ENCODE measurements at places on chromosomes 6 and 20.

GRCh38 chr20:57173986-57174385 is 92.5 kb downstream of the BMP7 start:
- no peak for DNase-seq

DNA sequence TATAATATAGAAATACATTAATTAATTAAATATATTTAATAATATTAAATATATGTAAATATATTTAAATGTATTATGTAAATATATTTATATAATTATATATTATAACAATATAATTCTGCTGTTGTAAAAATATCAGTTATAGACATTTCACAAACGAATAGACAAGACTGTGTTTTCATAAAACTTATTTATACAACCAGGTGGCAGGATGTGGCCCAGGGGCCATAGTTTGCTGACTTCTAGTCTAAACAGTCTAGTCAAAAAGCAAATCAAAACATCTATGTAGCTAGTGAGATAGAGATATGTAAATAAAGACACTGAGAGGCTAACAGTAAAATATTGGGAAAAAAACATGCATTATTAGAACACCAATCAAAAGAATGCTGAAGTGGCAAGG is 136.4 kb downstream of the TBXT start:
- DNase-seq, result no peak

GRCh38 chr6:129314575-129314974 is 395.4 kb downstream of the ARHGAP18 start:
- no peak for DNase-seq

DNA sequence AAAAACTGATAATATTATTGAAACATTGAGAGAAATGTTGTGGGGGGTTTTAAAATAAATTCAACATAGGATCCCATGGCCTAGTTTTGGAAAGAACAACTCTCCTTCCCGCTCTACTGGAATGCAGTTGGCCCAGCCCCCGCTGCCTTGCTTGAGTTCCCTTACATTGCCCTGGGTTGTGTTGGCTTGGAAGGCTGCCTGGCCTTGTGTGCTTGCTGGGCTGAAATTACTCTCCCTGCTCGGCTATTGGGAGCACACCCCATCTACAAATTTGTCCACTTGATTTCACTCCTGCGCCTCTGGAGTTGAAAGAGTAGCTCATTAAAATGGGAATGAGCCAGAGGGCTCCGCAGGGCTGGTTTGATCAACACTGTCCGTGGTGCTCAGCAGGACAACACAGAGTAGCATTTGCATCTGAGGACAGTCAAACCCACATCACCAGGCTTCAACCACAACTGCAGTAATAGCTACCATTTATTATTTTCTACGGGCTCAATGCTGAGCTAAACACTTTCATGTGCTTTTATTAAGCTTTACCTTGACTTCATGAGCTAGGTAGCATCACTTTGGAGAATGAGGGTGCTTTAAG is 35.2 kb downstream of the DOK5 start:
- no peak for DNase-seq

- DNase-seq, result no peak
Observed at GRCh38 chr6:14965424-14966075, 280.3 kb upstream of the JARID2 start.

- no peak for DNase-seq
Observed at GRCh38 chr6:3175715-3176402, 18.5 kb upstream of the TUBB2A start.

DNA sequence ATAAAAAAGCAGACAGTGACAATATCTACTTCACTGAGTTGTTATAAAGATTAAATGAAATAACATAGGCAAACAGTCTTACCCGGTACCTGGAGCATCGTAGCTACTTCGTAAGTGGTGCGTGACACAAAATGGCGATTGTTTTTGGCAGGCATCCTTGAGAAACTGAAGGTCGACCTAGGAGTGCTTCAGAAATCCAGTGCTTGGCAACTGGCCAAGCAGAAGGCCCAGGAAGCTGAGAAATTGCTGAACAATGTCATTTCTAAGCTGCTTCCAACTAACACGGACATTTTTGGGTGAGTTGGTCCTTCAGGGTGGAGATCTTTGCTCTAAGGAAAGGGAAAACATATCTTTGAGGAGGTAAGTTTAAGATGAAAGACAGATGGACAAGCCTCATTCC is 4.8 kb downstream of the BPIFA2 start:
- DNase-seq, result no peak

DNA sequence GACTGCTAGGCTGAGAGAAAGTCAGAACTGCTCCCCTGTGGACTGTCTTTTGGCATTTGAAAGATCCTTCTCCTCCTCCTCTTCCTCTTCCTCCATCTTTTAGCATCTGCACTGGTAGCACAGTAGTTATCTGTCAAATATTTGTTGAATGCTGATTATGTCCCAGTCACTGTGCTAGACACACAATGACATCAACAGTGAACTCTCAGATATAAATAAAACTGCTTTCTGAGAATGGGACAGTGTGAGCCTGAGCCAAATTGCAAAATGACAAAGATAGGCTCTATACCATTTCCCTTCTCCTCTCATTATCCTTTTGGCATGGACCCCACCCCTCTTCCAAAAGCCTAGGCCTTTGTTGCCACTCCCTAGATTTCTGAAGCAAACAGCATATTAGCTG is 27.9 kb upstream of the LRRC1 start:
- no peak for DNase-seq

- no peak for DNase-seq
Observed at GRCh38 chr6:125526007-125526720, 223.3 kb upstream of the HEY2 start.

- DNase-seq, result no peak
Observed at GRCh38 chr6:12803486-12803885, 86.9 kb downstream of the PHACTR1 start.

DNA sequence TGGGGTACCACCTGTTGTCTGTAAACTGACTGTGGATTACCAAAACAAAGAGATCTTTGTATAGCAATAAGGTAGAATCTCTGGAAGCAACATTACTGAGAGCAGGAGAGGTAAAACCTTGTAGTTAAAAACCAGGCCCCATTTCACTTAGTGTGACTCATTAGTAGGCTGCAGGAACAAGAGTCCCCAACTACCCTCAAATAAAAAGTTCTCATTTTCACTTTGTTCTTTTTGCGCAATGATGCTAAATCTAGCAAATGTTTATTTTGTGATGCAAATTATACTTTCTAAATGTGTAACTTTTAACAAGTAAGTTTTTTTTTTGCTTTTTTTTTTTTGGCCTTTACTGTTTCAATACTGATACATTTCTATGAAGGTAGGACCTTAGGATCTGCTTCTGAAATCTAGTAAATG is 67.1 kb downstream of the ESF1 start:
- DNase-seq, result no peak

DNA sequence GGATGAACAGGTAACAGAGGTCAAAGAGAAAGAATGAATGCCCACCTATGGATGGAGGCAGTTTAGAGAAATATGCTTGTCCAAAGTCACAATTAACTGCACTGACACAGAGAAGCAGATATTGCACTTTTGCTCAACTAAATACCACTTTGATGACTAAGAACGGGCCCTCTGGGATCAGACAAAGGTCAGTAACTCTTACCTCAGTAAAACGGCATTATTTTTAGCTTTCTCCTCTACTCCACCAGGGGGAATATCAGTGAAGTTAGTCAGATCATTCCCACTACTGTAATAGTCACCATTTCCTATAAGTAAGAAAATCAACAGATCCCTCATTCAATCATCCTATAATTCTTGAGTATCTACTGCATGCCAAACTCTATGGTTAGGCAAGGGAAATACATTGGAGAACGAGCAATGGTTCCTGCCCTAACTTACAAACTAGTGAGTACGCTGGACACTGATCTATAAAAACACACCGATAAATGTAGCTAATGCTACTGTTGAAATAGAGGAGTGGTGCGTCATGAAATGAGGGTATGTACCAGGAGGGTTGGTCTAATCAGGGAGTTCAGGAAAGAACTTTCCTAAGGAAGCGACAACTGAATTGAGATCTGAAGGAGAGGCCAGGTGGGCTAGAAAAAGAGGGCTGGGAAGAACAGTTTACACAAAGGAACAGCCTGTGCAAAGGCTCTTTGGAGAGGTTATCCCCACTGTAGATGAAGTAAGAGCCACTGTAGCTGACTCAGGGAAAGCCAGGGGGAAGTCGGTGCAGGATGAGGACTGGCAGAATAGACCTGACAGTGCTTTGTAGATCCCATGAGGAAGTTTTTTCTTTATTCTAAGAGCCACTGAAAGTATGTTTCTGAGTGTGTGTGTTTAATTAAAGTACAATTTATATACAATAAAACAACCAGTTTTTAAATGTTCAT is 9.2 kb downstream of the ECI2 start:
- no peak for DNase-seq

GRCh38 chr20:44692932-44693480 is 22.2 kb upstream of the CCN5 start:
- no peak for DNase-seq

DNA sequence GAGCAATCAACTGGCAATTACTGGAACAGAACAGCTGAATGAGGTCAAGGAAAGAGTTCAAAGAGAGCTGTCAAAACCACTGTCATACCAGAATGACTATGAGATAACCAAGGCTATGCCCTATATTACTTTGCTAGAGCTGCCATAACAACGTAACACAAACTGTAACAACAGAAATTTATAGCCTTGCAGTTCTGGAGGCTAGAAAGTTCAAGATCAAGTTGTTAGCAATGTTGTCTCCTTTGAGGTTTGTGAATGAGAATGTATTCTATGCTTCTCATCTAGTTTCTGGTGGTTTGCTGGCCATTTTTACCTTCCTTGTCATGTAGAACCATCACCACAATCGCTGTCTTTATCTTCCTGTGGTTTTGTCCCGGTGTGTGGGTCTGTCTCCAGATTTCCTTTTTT is 1323.0 kb upstream of the GJE1 start:
- DNase-seq, result no peak

GRCh38 chr6:149458196-149458595 is 26.6 kb downstream of the ZC3H12D start:
- no peak for DNase-seq

DNA sequence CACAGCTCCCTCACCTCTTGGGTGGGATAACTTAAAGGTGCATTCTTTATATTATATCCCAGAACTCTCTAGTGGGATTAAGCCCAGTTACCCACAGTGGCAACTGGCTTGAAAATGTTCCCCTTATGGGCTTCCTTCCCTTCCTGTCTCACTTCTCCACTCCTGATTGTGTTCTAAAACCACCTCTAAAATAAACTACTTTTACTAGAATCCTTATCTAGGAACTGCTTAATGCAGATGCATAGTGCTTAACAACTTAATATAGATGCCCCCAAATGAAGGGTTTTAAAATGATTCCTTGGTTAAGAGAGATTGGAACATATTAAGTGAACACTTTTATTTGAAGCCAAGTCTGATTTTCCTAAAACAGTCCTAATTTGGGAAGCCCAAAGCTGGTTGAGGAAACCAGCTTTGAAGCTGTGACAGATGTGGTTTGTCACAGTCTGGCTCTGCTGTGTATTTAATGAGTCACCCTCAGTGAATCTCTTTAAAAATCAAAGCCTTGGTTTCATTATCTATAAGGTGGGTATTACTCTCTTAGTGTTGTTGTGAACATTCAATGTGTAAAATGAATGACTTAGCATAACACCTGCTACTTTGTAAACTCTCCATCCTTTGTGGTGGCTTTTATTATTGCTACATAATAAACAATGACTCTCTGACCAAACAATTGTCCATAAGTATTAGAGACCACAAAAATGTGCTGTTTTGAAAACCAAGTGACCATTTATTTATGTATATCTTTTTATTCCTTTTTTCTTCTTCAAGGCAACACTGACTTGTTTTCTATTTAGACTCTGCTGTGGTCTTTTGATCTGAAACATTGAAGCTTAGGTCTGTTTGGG is 24.4 kb downstream of the PLCB1 start:
- no peak for DNase-seq

DNA sequence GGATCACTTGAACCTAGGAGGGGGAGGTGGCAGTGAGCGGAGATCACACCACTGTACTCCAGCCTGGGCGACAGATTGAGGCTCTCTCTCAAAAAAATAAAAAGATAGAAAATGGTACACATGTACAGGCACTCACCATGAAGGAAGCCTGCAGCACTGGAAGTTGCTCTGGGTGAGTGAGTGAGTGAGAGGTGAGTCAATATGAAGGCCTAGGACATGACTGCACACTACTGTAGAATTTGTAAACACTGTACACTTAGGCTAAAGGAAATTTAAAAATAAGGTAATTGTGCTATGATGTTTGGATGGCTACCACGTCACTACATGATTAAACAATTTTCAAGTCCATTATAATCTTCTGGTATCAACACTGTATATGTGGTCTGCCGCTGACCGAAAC is 216.2 kb downstream of the FOXC1 start:
- DNase-seq, result no peak

DNA sequence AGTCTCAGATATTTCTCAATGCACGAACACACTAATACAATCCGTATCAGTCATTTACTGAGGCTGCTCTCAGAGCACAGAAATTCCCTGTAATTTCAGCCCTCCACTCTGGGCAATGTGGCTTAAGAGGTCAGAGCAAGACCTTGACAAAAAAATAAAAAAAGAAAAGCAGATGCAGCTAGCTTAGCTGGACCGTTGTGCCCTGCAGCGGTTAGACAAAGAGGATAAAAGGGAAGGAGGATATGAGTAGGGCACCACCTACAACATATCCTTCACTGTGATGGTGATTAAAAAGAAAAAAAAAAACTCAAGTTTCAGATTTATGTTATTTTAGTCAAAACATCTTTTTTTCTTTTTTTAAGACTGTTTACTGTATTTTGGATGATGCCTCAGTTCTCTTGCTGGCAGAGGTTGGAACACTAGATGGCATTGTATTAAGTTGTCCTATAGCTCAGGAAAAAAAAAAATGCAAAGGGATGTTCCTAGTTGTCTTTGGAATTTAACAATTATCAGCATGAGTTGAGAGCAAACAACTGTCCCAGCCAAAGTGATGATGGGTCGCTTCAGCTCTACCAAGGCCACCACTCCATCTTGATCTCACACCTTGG is 59.9 kb downstream of the ANKEF1 start:
- no peak for DNase-seq

DNA sequence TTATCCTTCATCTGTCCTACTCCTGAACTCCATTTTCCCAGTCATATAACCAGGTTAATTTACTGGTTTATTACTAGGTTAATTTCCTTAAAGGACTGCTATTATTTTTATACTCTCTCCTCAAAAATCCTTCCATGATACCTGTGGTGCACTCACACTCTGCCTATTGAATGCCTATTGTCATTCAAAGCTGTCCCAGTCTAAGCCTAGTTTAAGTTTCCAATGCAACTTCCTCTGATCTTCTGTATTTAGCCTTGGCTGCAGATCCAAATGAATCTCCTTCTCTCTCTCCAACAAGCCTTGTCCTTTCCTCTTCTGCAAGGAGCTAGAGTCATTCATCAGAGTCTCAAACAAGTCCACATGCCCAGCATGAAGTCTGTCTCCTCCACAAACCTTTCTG is 41.3 kb upstream of the ADGRF5 start:
- DNase-seq, result no peak

- DNase-seq, result no peak
Observed at GRCh38 chr20:47668313-47669151, 116.7 kb downstream of the SULF2 start.

GRCh38 chr6:125445054-125445453 is 143.3 kb upstream of the HDDC2 start:
- no peak for DNase-seq

- DNase-seq, result no peak
Observed at GRCh38 chr6:128069188-128069587, 168.3 kb upstream of the THEMIS start.

- no peak for DNase-seq
Observed at GRCh38 chr20:50294164-50295088, 103.8 kb downstream of the CEBPB start.
